Activated gamma-delta T cell treated with Interleukin-2 at 50 U/mL for 16 hours (primary cell): ENCODE measurements at places on chromosomes 13 and 19.

DNA sequence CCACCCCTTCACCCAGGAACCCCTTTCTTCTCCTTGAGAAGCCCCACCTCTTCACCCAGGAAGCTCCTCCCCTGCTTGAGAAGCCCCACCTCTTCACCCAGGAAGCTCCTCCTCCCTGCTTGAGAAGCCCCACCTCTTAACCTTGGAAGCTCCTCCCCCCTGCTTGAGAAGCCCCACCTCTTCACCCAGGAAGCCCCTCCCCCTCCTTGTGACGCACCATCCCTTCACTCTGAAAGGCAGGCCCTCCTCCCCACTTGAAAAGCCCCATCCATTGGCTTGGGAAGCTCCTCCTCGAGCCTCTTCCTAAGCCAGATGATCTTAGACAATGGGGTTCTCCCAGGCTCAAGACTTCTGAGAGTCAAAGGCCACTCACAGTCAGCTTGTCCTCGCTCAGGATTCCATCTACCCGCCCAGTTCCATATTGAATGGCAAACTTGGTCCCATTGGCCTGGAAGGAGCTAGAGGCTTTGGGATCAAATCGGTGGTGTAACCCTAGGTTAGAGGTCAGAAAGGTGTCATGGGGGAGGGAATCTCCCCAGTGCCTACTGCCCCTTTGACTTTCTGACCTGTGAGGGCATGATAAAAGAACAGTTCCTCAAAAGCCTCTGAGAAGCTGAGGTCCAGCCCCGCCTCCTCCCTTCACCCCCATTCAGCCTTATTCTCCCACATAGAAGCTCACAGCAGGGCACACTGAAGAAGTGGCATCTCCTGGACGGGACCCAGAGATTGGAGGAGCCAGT, 4.0 kb downstream of the NAPSA start:
- no peak for DNase-seq

DNA sequence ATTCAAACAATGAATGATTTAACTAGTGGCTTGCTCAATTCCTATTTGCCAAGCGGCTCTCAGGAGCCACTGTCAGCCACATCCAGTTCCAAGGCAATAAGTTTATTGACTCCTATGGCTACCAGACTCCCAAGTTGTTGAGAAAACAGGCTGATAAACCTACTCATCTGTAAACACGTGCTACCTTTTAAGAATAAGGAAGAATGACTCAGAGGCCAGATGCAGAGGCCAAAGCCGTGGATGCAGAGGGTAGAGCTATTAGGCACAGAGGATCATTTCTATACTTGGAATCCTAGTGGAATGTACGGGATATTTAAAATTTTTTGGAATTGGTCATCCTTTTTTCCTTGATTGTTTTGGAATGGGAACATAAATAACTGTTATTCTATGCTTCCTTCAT, 1921.1 kb downstream of the OLFM4 start:
- DNase-seq, result no peak

GRCh38 chr19:31350693-31351055, 1.4 kb upstream of the TSHZ3 start:
- DNase-seq, result no peak

GRCh38 chr19:43078311-43078710, 4.2 kb downstream of the PSG2 start:
- no peak for DNase-seq

GRCh38 chr13:100789968-100790367, 115.4 kb upstream of the TMTC4 start:
- no peak for DNase-seq

- no peak for DNase-seq
Observed at GRCh38 chr13:88042489-88042888, 371.3 kb downstream of the SLITRK5 start.

GRCh38 chr19:40225440-40226305, 816 bp downstream of the CCNP start:
- no peak for DNase-seq

DNA sequence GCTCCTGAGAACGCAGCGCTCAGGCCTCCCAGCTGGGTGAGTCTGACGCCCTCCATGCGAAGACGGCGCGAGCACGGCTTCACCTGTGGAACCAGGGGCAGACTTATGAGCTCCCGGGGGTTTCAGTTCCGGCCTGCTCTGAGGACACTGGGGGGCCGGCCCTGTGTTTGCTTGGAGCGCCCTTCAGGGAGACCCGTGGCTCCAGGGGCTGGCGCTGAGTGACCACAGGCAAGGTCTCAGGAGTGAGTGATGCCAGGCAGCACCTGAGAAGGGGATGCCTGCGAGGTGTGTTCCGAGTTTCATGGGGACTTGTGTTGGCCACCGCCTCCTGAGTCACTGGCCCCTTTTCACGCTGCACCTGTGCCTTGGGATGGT, 4.5 kb downstream of the MCF2L start:
- no peak for DNase-seq
